ENCODE measurements at places on chromosomes 13 and 19.

DNA sequence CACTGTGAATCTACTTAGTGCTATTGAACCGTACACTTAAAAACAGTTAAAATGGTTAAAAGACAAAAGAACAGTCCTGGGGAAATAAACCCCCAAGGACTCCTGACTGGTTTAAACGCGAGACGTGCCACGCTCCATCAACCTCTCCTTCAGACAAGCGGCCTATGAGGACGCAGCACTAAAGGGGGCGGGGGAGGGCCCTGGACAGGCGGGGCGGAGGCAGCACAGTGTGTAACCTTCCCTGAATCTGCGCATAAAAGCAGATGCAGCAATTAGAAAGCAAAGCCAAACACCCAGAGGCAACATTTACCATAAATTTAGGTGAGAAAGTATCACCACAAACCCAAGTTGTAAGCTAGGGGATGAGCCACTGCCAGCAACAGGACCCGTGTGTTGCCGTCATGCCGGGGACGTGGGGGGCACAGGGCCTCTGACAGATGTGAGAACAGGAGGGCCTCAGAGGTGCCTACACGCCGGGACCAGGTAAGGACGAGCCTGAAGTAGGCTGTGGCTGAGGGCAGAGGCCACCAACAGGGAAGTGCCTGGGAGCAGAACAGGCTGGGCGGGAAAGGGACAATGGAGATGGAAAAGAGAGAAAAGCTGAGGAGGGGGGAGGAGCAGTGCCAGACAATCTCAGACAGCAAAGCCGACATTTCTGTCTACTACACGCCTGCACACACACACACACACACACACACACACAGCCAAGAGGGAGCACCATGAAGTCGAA lies 15.3 kb upstream of the ADPRHL1 start:
- no peak for DNase-seq

DNA sequence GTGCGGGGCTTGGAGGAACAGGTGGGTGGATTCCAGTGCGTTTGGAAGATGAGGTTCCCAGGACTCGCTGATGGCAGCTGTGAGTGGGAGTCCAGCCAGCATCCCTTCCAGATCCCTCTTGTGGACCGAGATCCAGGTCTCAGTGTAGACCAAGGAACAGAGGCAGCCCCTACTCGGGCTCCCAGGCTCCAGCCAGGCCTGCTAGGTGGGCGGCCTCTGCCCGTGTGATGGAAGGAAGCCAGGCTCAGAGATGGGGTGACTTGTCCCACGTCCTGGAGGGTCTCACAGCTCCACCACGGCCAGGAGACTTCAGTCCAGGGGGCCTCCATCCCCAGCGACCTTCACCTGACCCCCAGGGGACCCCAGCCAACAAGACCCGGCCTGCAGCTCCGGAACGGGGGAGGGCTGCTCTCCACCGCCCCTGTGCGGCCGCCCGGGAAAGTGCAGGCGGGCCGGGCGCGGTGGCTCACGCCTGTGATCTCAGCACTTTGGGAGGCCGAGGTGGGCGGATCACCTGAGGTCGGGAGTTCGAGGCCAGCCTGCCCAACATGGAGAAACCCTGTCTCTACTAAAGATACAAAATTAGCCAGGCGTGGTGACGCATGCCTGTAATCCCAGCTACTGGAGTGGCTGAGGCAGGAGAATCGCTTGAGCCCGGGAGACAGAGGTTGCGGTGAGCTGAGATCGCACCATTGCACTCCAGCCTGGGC lies 729 bp upstream of the MADCAM1 start:
- peak; percentile 18 for DNase-seq

DNA sequence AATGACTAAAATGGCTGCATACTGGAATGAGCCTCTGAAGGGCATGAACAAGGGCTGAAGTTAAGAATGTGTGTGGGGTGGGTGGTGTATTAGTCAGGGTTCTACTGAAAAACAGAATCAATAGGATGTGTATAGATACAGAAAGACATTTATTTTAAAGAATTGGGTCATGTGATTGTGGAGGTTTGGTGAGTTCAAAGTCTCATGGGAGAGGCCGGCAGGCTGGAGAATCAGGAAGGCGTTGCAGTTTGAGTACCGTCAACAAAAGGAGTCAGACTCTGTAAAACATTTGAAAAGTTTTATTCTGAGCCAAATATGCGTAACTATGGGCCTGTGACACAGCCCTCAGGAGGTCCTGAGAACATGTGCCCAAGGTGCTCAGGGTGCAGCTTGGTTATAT lies 24.5 kb upstream of the CYSLTR2 start:
- no peak for DNase-seq

DNA sequence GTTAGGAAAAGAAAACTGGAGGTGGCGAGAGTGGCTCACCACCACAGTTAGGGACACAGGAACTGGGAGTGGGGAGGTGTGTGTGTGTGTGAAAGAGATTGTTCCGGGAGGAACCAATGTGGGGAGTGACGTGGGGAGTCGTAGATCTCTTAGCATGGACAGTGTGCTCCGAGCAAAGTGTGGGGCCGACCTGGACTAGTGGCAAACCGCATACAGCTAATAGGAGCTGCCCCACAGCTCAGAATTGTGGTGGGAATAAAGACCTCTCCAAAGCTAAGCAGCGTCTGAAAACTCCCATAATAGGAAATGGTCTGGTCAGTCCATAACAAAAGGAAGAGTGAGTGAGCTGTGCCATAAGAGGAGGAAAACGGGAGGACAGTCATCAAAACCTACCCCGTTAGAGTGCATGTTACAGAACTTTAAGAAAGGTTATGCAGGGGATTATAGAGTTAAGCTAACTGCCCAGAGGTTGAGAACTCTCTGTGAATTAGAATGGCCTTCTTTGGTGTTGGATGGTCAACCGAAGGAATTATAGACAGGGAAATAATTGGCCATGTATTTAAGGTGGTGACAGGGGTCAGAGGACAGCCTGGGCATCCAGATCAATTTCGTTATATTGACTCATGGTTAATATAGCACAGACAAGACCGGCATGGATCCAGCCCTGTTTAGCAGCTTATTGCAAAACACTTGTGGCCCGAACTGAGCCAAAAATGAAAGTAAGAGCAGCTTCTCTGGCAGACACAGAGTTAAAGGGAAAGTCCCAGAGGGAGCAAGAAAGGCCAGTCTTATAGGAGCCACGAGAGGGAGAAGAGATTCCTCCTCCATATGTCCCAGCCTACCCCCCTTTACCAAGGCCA lies 8.9 kb upstream of the SLC15A1 start:
- DNase-seq: peak; percentile 25

DNA sequence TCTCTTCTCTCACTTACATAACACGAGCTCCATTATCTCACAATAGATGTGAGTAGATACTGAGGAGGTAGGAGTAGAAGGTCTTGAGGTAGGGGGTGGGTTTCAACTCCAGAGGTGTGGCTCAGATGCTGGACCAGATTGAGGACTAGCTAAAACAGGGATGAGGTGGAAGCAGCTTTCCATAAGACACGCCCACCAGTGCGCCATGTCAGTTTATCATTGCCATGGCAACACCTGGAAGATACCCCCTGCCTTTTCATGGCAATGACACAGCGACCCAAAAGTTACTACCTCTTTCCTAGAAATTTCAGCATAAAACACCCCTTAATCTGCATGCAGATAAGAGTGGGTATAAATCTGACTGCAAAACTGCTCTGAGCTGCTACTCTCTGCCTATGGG lies 44.1 kb downstream of the KCTD15 start:
- no peak for DNase-seq
